ENCODE measurements at places on chromosomes 6 and 20.

GRCh38 chr6:100664274-100665040, 199.7 kb upstream of the SIM1 start:
- DNase-seq: peak; percentile 9

DNA sequence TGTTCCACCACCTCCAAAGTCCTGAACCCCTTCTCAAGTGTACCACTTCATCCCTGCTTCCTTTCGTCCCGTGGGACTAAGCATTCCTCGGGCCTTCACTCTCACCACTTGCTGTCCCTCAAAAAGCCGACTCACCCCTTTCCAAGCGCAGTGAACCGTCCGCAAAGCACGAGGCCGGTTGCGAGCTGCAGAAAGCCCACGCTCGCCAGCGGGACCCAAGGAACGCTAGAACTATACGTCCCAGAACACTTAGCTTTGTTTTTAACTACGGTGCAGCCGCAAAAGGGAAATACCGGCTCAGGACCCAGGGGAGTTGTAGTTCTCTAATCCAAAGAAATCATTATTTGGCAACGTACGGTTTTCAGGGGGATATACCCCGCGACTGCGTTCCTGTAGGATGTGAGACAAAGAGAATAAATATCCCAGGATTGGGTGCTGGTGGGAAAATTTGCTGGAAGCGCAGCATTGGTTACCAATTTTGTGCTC, 416 bp upstream of the POLR1H start:
- peak; percentile 13 for DNase-seq

GRCh38 chr20:62274332-62274950, 28.4 kb upstream of the ADRM1 start:
- DNase-seq: no peak

DNA sequence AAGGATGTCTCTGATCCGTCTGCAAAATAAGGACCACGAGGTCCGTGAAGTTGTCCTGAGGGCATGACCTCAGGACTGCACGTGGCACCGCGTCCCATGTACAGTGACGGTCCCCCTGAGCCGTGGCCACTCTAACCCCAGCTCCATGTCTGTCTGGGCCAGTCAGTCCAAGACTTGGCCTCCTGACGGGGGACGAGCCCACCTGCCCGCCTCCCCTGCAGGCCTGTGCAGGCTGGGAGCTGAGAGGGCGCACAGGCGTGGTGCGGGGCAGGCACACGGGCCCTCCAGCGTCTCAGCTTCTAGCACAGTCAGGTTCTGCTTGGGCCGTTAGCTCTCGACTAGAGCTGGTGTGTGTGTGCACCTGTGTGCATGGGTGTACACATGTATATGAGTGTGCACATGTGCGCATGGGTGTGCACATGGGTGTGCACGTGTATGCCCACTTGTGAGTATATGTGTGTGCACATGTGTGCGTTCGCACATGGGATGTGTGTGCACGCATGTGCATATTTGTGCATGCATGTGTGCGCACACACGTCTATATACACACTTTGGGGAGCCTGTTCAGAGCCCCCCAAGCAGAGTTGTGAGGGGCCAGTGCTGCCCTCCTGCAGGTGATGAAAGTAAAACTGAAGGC, 307.0 kb downstream of the TAF4 start:
- no peak for DNase-seq

GRCh38 chr6:140001005-140001404, 626.6 kb upstream of the CITED2 start:
- no peak for DNase-seq

DNA sequence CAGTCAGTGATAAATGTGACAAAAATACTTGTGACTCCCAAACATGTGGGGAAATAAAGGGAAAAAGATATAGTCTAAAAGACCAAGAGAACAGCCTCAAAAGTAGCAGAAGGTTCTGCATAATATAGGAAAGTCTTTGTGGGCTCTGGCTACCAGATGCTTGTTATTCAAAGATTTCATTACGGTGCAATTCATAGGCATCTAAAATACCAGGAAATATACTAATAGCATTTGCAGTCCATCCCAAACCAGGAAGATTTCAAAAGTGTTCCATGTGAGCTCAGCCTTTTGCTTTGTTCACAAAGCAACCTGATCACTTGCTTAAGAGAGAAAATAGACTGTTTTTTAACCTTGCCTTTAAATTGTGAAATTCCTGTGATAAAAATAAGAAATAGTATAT, 506.7 kb upstream of the MARCKS start:
- DNase-seq: no peak

DNA sequence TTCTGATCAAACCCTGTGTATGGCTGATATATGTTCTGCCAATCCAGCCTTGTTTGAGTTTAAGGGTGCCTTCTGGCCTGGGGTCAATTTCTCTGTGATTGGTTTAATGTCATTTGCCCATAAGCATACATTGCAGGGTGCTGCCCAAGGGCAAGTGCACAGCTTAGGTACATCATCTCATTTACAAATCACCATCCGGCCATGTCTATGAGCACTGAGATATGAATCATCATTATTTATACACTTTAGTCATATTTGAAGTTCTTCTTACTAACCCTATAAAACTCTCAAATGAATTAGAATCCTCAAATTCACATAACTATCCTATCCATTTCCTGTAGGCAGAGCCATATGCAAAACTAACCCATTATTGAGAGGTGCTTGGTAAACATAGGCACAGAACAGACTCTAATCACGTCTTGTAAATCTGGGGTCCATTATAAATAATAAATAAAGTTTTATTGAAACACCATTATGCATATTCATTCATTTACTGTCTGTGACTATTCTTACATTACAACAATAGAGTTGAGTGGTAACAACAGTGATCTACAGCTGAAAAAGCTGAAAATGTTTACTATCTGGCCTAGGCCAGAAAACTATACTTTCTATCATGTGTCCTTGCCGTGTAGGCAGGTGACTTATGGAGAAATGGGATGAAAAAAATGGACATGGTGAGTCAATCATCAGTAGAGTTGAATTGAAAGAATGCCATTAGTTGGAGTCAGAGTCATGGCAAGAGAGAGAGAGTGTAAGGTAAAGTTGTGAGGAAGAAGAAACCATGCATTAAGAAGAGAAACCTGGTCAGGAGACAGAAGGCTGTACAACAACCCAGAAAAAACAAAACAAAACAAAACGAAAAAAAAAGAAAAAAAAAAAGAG, 25.0 kb downstream of the KCNQ5 start:
- DNase-seq: no peak

DNA sequence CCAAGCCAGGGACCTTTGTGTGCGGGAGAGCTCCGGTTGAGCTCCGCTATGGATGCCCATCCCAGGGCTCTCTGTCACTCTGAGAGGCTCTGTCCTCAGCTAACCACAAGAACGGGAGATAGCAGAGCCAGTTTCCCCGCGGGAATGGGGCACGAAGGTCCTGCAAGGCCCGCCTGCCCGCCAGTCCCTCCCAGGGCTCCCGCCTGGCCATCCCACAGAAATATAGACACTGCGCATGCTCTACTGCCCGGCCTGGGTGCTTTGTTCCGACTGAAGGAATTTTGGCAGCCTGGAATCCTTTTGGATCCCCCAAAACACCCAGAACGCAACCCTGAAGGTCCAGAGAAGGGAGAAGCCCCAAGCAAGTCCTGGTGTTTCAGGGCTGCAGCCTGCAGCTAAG, 8.6 kb upstream of the DEFB110 start:
- no peak for DNase-seq

DNA sequence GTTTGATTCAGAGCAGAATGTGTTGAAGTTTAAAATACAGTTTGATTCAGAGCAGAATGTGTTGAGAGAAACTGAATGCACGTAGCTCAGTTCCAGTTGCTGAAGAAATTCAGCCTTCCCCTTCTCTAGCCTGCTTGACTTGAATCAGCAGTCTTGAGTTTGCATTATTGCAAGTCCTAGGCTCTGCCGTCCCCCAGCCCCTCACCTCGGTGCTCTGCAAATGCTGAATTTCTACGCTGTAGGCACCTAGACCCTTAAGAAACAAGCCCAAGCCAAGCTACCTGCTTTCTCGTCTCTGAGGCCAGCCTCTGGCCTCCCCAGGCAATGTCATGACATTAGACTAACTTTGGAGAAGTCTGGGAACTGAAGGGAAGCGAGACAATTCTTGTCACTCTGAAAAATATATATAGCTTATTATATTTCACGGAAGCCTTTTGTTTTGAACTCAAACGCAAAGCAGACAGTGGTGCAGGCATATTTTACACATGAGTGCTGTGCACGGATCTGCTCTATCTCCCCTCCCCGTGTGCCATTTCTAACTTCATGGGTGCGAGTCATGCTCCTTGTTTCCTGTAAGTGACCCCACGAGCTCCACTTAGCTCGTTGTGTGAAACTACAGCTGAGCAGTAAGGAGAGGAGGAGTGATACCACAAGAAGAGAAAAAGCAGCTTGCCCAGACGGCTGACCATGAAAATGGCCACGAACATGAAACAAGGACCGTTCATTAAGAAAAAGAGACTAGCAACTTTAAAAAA, 71.4 kb upstream of the DUSP22 start:
- DNase-seq: no peak

- no peak for DNase-seq
Observed at GRCh38 chr20:61129311-61129710, 122.8 kb upstream of the CDH4 start.

GRCh38 chr6:139653111-139653510, 278.7 kb upstream of the CITED2 start:
- no peak for DNase-seq

GRCh38 chr6:127686084-127686483, 109.1 kb downstream of the C6orf58 start:
- DNase-seq: no peak

GRCh38 chr6:11043961-11044711, at the start of gene ELOVL2:
TSS of gene ELOVL2 (minus strand) at chr6:11044305. CDS start at chr6:11044230, 75 bp downstream.
- peak; percentile 89 for DNase-seq

DNA sequence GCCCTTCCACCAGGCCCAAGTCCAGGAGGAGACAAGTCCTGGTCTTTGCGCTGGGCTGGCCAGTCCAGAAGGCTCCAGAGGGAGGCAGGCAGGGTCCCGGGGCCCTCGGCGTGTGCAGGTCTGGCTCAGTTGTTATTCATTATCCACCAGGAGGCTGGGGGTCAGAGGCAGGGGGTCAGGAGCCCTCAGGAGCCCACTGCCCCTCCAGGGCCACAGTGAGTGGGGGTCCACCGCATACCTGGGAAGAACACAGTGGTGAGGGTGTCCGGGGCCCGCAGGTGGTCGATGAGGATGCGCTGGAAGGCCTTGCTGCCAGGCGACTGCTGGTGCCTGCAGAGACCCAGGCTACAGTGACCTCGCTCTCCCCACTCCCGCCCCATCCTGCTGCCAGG, 4.4 kb upstream of the C20orf144 start:
- no peak for DNase-seq

DNA sequence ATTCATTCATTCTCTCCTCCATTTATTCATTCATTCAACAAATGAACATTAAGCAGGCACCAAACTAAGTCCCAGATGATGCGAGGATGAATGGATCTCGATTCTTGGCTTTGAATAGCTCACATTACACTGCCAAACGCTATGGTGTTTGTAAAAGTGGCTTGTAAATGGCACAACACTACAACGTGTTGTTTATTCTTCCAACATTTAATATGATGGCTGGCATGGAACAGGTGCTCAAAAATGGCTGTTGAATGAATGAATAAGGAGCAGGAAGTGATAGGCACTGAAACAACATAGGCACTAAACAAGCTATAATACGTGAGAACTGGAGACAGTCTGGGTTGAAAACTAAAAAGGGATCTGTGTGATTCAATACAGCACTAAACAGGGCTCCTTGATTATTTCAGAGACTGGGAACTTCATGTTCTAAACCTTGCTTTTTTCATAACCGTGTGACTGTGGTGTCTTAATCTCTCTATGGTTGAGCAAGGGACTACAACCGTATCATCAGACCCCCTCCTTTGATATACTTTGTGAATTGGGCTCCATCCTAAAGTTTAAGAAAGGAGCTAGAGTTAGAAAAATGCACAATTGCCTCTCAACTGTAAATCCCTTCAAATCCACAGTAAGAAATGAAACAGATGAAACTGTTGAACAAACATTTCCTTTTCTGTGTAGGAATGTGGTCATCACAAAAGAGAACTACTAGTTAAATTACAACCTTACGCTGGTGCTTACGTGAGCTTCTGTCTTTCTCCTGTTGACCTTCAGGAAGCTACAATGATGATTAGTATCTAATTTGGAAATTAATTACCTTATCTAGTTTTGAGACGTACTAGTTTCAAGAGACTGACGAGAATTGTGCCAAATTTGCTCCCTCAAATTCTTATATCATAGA, 16.9 kb upstream of the SLC16A10 start:
- no peak for DNase-seq

GRCh38 chr6:143062551-143062950, 1.9 kb downstream of the AIG1 start:
- DNase-seq: no peak
